ENCODE measurements at places on chromosomes 13 and 19.

DNA sequence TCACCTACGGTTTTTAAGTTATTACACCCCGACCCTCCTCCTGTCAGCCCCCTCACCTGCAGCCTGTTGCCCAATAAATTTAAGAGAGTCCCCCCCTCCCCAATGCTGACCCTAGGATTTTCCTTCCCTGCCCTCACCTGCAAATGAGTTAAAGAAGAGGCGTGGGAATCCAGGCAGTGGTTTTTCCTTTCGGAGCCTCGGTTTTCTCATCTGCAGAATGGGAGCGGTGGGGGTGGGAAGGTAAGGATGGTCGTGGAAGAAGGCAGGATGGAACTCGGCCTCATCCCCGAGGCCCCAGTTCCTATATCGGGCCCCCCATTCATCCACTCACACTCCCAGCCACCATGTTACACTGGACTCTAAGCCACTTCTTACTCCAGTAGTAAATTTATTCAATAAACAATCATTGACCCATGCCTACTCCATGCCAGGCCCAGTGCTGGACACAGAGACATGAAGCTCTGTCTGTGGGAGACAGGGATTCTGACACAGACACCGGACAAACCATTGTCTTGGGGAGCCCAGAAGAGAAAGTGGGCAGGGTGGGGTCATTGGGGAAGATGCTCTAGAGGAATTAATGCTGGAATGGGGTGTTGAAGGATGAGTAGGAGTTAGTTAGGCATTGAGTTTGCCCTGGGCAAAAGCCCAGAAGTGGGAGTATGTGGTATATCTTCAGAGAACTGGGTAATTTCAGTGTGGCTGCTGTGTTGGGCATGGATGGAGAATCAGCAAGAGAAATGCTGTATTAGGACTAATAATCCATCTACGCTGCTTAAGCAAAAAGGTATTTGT, 19.2 kb downstream of the CKM start:
- DNase-seq = no peak

- DNase-seq = no peak
These were observed 10.6 kb downstream of the ERICH6B start for GRCh38 chr13:45604892-45605291.

GRCh38 chr19:55116232-55116858, 1.1 kb downstream of the PPP1R12C start:
- no peak for DNase-seq

- DNase-seq = no peak
These were observed 172.7 kb upstream of the RNF113B start for GRCh38 chr13:98349731-98350305.

- no peak for DNase-seq
These were observed 304 bp downstream of the EVI5L start for GRCh38 chr19:7830272-7830771.

DNA sequence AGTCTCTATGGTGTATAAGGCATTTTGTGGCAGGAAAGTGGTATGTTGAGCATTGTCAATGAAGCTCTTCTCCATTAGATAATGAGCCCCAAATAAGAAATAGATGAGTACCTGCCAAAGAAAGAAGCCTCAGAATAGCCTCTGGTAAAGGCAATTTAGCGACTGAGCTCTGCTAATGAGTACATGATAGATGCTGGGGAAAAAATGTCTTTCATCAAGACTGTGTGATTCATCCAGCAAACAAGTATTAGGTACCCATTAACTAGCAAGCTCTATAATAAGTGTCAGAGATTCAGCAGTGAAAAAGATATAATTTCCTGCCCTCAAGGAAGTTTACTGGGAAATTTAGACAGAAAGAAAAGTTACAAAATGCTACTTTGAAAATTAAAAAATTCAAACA, 294.6 kb downstream of the ITGBL1 start:
- no peak for DNase-seq

DNA sequence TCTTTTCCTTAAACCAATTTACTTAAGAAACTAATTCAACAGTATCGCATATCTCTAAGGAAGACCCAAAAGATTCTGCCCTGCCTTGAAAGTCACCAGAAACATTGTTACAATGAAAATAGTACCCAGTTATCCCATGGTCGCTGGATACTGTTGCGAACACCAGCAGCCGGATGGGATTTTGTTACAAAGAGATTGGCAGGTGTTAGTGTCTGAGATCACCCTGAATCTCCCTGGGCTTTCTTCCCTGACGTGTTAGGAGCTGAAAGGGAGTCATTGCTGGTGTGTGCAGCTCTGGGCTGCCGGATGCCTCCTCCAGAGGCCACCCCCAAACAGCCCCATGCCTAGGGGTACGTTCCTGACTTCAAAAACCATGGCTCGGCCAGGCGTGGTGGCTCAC, 38.2 kb downstream of the PTPRS start:
- DNase-seq = no peak

- DNase-seq = no peak
These were observed 494 bp downstream of the NCLN start for GRCh38 chr19:3186160-3186688.

DNA sequence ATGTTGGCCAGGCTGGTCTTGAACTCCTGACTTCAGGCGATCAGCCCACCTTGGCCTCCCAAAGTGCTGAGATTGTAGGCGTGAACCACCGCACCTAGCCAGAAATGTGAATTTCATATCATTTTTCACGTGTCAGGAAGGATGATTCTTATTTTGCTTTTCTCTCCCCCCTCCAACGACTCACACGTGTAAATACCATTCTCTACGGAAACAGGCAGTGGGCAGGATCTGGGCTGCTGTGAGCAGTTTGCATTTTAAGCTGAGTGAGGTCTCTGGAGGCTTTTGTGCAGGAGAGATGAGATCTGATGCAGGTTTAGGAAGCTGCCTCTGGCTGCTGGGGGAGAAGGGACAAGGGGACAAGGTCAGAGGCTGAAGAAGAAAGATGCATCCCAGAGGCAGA, 11.9 kb downstream of the ANKRD24 start:
- no peak for DNase-seq

DNA sequence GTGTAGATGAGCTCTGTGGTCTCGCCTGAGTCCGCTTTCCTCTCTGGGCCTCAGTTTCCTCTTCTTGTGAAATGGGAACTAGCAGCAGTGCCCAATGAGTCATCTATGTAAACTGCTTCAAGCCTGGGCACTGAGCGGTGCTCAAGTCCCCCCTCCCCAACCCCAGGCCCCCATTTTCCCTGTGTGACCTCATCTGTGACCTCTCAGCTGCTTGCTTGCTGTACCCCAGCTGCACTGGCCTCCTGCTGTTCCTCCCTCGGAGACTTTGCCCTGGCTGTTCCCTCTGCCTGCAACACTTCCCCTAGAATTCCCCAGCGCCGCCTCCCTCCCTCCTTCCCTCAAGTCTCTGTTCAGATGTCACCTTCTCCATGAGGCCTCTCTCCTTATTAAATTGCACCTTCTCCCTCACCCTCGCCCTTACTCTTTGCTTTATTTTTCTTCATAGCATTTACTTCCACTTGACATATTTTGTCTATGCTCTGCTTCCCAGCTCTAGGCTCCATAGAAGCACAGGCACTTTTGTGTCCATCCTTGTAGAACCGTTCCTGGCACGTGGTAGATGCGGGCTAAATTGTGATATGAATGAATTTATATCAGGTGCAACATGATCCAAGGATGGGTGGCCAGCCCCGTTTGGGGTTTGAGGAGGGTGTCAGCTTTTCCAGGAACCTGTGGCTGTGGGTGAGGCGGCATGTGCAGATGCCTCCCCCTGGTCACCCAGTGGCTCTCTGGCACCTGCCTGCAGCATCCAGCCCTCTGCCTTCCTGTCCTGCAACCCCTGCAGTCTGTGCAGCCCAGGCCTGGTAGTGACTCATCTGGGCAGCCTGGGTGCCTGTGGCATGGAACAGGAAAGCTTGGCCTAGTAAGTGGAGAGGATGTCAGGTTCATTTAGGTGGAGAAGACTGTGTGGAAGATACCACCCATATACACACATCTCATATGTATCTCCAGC, 26.3 kb downstream of the SIPA1L3 start:
- DNase-seq = no peak

- DNase-seq = no peak
These were observed 89.0 kb upstream of the CSNK1A1L start for GRCh38 chr13:37194428-37194861.

GRCh38 chr19:30362156-30362754, 9.9 kb upstream of the ZNF536 start:
- DNase-seq = no peak

DNA sequence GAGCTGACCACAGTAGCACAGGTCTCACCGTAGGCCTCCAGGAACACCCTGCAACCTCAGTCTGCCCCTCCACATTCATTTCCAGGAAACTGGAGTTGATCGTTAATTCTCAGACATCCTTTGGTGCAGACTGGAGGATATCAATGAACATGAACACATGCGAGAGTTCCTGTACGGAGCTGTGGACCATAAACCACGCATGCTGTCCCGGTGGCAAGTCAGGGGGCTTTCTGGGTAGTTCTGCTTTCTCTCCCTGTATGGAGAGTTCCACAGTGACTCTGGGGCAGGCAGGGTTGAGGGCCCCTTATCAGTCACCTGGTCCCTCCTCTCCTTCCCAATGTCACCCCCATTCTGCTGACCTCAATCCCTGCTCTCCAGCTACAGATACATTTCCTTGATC, 55.5 kb upstream of the URI1 start:
- DNase-seq = no peak

DNA sequence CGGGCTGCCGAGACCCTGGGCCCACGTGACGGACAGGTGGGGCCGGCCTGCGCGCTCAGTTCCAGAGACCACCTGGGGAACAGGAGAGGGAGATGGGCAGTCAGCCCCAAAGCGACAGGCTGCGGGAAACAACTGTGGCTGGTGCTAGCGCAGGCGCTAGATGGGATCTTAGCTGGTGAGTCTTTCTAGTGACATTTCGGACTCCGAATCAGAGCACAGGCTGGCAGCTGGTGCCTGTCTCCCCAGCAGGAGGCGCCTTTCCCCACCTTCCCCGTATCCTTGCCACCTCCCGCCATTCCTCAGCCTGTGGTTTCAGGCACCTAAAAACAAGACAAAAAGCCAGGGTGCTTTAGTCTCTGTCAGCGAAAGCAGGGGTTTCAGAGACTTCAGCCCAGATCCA, 19.4 kb upstream of the RANBP3 start:
- DNase-seq = no peak

GRCh38 chr13:78719367-78719766, 60.4 kb upstream of the OBI1 start:
- DNase-seq = no peak

DNA sequence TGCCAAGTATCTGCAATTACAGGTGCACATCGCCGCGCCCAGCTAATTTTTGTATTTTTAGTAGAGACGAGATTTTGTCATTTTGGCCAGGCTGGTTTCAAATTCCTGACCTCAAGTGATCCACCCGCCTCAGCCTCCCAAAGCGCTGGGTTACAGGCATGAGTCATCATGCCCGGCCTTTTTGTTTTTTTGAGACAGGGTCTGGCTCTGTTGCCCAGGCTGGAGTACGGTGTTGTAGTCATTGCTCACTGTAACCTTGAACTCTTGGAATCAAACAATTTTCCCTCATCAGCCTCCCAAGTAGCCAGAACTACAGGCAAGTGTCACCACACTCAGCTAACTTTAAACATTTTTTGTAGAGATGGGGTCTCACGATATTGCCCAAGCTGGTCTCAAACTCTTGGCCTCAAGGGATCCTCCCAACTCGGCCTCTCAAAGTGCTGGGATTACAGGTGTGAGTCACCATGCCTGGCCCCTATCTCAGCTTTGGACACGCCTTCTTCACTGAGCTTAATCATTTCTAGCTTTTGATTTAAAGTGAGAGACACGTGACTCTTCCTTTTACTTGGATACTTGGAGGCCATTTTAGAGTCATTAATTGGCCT, 4.0 kb upstream of the IRGC start:
- DNase-seq = no peak

GRCh38 chr13:65985612-65986011, 1244.5 kb downstream of the PCDH9 start:
- no peak for DNase-seq
